ENCODE measurements at places on chromosomes 2 and 18.

- DNase-seq = no peak
Observed at GRCh38 chr2:157603198-157603597, 25.5 kb downstream of the ACVR1C start.

- DNase-seq = no peak
Observed at GRCh38 chr18:36708366-36708765, 120.4 kb downstream of the TPGS2 start.

DNA sequence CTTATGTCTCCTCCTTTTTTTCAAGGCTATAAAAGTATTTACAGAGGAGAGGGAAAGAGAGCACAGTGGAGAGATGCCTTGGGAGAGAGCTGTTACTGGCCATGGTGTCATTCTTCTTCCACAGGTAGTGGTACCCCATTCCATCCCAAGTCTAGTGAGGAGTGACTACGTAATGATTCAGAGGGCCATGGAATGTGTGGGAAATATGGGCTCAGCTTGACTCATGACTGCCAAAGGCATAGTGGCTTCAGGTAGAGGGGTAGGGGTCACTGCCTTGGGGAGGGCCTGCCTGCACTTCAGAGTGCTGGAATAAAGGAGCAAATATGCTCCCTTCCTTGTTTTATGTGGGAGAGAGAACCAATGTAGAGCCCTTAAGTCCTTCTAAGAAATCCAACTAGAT, 620.6 kb downstream of the IRS1 start:
- DNase-seq = no peak

DNA sequence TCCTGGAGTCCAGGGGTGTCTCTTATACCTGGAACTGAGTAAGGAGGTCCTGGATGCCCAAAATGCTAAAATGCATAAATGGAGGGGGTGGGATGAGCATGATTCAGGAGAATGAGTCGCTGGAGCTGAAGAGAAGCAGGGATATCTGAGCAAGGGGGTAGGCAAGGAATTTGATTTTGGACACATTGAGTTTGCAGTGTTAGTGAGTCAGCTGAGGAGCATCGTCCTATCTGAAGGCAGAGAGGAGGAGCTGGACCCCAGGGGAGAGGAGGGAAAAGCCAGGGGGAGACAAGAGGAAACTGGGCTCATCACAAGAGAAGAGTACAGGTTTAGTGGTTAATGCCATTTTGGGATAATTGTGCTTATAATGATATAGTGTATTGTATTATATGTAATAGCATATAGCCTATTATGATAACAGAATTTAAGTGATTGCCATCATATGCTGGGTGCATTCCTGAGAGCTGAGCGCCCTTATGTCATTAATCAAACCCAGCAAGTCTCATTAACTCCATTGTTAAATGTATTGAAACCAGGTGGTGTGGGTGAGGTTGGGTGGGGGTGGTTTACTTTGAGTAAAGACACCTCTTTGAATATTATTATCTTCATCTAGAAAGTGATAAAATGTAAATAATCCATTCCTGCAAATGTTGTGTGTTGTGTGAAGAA, 12.4 kb downstream of the EHD3 start:
- DNase-seq = no peak

GRCh38 chr2:47509821-47510385, 106.9 kb downstream of the MSH2 start:
- DNase-seq = no peak

DNA sequence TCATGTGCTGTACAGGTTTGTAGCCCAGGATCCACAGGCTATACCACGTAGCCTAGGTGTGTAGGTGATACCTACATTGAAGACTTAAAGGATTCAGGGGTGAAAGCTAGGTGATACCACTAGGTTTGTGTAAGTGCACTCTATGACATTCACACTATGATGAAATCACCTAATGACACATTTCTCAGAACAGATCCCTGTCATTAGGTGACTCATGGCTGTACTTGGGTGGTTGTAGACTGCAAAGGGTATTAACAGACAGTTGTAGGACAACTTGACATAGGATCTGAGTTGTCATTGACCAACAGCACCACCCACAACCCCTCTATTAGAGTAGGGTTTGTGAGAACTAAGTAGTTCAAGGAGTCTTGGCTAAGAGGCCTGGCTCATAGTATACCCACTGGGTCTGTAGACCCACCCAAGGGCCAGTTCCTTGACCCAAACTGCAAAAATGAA, 27.7 kb upstream of the SMCHD1 start:
- no peak for DNase-seq

GRCh38 chr2:17051538-17051937, 385.9 kb upstream of the CYRIA start:
- no peak for DNase-seq

DNA sequence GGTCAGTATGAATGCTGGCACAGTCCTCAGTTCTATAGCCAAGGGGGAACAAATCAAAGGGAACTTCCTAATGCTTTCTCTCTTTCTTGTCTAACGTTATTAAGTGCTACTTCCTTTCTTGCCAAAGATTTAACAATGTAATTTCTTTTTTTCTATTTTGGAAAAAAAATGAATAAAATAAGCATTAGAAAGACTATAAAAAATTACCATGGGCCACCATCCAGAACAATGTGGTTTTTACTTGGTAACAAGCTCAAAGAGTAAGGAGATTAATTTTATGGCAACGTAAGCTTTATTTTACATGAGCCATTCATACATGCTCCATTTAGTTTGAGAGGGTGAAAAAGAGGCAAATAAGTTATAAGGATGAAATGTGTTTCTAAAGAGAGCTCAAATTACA, 40.1 kb downstream of the SERPINE2 start:
- no peak for DNase-seq

- DNase-seq = no peak
Observed at GRCh38 chr2:172698041-172698863, 37.4 kb upstream of the RAPGEF4 start.

DNA sequence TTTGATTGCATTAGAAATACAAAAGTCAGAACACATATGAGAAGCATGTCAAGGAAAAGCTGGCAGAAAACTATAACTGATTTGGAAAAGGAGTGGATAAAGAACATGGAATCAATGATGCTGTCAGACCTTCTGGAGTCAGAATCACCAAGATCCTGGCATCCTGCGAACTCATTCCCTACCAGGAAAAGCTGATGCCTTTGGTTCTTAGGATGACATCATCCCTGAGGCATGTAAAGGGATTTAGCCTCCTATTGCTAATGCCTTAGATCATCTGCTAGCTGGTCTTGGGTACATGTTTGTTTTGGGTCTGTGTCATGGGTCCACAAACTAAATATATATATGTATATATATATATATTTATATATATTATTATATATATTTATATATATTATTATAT, 680.7 kb downstream of the EPHA4 start:
- DNase-seq = no peak

GRCh38 chr2:96821113-96821675, 5.1 kb downstream of the CNNM3 start:
- DNase-seq = no peak

DNA sequence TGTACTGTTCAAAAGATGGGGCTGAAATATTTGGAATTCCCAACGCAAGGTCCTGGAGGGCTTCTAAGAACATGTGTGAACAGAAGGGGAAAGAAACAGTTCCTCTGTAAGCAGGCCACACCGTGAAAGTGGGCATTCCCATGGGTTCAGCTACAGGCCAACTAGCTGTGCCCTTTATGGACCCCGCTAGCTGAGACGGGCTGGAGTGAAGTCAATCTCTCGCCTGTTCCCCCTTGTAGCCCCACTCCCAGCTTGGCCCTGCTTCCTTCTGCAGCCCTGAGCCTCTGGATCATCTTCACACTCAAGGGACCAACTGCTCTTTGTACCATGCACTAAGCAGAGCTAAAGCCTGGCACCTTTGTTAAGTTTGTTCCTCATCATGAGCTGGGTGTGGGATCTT, 55.4 kb downstream of the POLR1A start:
- DNase-seq = no peak

GRCh38 chr2:204538182-204539018, 6.9 kb upstream of the PARD3B start:
- DNase-seq = no peak

GRCh38 chr2:36572719-36573059, 25.3 kb downstream of the FEZ2 start:
- DNase-seq = no peak

GRCh38 chr2:26558271-26559043, 80.5 kb upstream of the OTOF start:
- no peak for DNase-seq

DNA sequence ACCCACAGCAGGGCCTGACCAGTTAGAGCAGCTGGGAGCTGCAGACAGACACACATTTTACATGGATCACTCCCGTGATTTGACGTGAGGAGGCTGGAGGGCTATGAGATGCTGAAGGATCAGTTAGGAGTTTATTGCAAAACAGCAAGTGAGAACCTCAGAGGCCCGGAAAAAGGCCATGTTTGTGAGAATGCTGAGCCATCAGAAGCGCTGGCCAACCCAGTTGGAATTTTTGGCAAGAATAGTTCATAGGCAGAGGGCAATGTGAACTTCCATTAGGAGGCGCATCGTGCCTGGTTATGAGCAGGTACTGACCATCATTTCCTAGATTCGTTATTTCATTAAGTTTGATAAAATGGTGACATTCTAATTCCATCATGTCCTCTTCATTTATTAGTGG, 23.3 kb upstream of the LMAN1 start:
- no peak for DNase-seq

GRCh38 chr2:117851969-117852368, 37.5 kb downstream of the DDX18 start:
- no peak for DNase-seq

DNA sequence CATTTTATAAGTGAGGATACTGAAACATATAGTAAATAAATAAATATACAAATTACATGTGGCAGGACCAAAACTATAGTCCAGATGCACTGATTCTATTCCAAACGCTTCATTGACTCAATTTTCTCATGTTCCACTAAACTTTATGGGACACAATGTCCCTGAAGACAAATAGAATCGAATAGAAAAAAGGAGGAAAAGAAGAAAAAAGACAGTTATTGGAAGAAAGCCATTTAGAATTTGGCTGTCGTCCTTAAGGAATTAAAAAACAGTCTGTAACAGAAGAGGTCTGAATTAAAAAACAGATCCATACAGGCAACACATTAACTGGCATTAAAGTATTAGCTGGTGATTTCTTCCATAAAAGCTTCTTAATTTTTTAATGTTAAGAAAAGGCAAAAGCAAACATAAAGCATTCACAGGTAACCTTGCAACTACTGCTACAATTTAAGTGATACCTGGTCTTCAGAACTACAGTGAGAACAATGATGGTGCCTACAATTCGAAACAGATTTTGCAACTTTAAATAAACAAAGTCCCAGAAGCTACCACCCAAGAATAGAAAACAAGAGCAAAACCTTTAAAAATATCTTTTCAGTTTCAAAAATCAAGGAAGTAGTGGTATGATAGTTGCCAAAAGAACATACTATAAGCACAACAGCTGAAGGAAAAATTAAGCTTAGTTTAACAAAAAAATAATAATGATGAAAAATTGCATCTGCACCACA, 17.4 kb upstream of the CHAC2 start:
- no peak for DNase-seq

GRCh38 chr2:152682663-152683062, 34.6 kb downstream of the PRPF40A start:
- DNase-seq = no peak

DNA sequence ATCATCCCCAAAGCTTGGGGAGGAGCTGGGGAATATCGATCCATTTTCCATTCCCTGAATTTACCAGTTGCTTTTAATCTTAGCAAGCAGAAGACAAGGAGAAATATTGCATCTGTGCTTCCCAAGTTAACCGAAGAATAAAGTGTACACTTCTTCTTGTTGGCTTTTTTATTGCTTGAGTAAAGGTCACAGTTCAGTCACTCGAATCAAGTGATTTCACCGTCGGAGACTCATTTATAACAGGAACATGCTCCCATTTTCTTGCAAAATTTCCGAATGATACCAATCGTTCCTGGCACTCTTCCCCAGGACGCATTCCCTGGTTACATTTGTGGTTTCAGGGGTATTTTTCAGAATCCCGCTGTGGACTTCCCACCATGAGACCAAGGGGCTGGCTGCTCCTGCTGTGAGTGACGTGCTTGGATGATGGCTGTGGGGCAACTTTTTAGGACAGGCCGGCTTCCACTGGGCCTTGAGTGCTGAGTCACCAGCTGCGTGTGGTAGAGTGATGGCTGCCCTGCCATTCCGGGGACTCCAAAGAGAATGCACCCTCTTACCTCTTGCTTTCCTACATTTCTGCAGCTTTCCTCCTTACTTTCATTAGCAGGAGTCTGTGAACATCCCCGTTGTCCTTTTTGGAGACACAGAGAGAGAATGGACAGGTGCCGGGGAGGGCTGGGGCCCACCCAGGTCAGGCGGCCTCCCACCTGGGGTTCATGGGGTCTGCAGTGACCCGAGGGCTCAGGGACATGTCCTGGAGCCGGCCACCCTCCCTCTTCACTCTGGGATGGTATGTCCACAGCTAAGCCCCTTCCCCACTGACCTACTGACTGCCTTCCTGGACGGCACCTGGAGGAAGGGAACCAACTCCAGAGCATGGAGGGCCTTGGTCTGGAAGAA, 60.7 kb upstream of the HDAC4 start:
- no peak for DNase-seq
